ENCODE measurements at places on chromosomes 2 and 18.

DNA sequence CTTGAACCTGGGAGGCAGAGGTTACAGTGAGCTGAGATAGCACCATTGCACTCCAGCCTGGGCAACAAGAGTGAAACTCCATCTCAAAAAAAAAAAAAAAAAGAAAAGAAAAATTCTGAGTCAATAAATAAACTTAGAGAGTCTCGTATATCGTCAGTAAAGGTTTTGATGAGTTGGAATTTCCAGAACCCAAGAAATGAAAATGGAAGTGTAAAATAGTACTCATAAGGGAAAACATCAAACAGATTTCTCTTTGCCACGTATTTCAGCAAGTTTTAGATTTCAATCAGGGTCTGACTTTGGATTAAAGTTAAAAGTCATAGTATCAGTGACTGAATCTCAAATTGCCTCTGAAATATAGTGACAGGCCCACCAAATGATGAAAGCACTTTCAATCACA is 71.4 kb upstream of the SPOPL start:
- no peak for DNase-seq

GRCh38 chr2:197209246-197209645 is 101.3 kb downstream of the ANKRD44 start:
- no peak for DNase-seq

- DNase-seq: peak; percentile 88
Observed at GRCh38 chr2:102736410-102737409, 25.1 kb upstream of the TMEM182 start.

DNA sequence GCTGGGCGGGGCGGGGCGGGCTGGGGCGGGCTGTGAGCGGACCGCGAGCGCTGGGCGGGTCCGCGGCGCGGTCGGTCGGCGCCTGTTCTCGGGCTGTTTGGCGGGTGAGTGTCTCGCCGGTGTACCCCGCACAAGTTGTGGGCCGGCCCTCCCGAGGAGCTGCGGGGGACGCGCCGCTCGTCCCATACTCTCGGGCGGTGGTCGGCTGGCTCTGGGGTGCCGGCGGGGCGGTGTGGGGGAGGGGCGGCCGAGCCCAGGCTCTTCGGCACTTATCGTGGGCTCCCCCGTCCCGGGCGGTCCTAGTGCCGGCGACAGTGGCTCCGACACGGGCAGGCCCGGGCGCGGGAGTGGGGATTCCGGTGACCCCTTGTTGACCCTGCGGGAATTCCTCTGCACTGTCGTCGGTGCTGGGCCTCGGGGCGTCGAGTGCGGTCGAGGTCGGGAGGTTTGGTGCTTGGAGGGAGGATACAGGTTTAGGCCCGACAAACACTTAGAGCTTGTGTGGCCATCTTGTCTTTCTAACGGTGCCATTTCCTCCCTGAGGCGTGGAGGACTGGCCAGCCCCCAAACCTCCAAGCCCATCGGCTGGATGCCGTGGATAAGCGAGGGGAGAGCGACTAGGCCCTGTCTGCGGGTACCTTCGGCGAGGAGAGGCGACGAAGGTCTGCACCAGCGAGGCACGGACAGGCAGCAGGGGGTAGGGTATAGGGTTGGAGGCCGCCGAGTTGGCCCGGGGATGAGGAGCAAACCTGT is at the start of gene SEPTIN2:
TSS of gene SEPTIN2 (plus strand) at position 47 of the 753 bp plus-strand sequence. CDS start 8,308 bp downstream, outside the sequence.
- DNase-seq: peak; percentile 5

- no peak for DNase-seq
Observed at GRCh38 chr2:38405917-38406596, 29.0 kb upstream of the ATL2 start.

DNA sequence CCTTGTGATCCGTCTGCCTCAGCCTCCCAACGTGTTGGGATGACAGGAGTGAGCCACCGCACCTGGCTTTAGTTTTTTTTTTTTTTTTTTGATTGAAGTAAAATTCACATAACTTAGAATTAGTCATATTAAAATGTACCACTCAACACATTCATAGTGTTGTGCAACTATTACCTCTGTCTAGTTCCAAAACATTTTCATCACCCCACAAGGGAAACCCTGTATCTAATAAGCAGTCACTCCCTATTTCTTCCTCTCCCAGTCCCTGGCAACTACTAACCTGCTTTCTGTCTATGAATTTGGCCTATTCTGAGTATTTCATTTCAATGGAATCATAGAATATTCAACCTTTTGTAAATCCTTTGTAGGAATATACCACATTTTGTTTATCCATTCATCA is 123.9 kb upstream of the FAM117B start:
- no peak for DNase-seq

GRCh38 chr2:174670446-174670845 is 72.8 kb upstream of the WIPF1 start:
- no peak for DNase-seq

GRCh38 chr2:119647440-119648169 is 31.4 kb upstream of the TMEM177 start:
- DNase-seq: no peak

GRCh38 chr2:223169830-223170605 is 118.0 kb downstream of the KCNE4 start:
- DNase-seq: no peak

- DNase-seq: no peak
Observed at GRCh38 chr18:36786686-36787085, 42.1 kb downstream of the TPGS2 start.

DNA sequence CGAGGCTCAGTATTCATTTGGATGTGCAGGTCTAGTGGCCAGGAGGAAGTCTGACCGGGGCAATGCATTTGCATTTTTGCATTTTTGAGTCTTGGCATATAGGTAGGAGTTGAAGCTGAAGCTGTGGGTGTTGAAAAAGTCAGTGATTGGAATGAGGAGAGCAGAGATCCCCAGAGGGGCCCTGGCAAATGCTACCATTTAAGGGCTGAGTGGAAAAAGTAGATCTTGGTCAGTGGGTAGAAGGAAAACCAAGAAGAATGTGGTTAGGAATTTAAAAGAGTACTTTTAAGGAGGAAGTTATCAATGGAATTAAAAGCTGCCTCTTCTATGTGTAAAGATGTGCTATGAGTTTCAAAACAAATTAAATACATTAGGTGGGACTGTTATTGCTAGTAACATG is 143.0 kb downstream of the ZEB2 start:
- DNase-seq: no peak

- DNase-seq: no peak
Observed at GRCh38 chr2:54879598-54880332, 156.3 kb downstream of the EML6 start.

DNA sequence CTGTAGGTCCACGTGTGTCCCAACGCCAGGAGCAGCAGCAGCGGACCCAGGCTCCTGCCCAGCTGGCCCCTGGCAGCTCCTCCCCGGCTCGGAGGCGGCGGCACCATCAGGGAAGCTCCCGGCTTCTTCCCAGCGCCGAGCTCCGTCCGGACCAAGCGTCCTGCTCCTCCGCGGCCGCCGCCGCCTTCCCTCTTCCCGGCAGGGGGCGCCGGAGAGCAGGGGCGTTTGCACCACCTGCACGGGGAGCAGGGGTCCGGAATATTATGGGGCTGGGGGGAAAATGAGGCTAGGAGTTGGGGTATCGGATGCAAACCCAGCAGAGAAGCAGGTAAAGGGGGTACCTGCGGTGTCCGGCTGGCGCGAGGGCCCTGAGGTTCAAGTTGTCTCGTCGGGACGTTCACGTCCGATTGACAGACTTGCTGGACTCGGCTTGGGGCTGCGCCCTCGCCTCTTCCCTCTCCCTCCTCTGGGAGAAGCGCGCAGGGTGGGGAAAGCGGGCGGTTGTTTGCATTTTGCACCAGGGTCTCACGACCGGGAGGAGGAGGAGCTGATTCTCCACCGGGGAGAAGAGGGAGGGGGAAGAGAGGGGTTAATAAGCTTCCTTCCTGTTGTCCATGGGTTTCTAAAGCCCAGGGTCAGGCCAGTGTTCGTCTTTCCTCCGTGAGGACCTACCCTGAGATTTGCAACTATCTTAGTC is at the start of gene CCBE1:
TSS of gene CCBE1 (minus strand) at position 188 of the 697 bp plus-strand sequence.
- no peak for DNase-seq

DNA sequence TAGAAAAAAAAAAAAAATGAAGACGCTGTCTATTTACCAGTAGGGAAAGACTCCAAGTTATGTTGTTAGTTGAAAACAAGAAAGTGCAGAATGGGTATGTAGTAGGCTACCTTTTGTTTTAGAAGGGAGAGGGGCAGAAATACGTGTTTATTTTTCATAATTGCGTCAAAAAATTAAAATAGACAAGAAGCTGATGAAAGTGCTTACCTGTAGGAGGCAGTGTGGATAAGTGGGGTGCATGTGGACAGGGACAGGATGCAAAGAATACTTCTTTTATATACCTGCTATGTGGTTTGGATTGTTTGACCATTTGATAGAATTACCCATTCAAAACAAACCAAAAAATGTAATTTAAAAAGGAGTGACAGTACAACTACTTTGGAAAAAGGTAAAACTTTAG is 3.0 kb upstream of the GCG start:
- DNase-seq: no peak

All from stimulated activated CD4-positive, alpha-beta T cell treated with anti-CD3 and anti-CD28 coated beads, Interleukin-15, amount 100 ng/mL, for 1 hour (primary cell).